ENCODE measurements at places on chromosomes 4 and X.

- DNase-seq, result no peak
Observed at GRCh38 chr4:88396681-88397080, 18.0 kb downstream of the HERC6 start.

GRCh38 chrX:63503541-63503940, 152.4 kb upstream of the SPIN4 start:
- DNase-seq, result no peak

GRCh38 chr4:155025762-155026457, 182.5 kb upstream of the NPY2R start:
- DNase-seq, result no peak

- no peak for DNase-seq
Observed at GRCh38 chr4:122900314-122900713, 22.1 kb downstream of the NUDT6 start.

- no peak for DNase-seq
Observed at GRCh38 chrX:132900633-132901293, 57.7 kb downstream of the HS6ST2 start.

GRCh38 chr4:184479516-184479950, 5.2 kb upstream of the IRF2 start:
- DNase-seq, result no peak

- DNase-seq, result no peak
Observed at GRCh38 chr4:80286451-80286850, 20.0 kb downstream of the FGF5 start.

GRCh38 chr4:169439244-169439643, 168.5 kb upstream of the SH3RF1 start:
- no peak for DNase-seq

- no peak for DNase-seq
Observed at GRCh38 chrX:118350221-118350620, 4.3 kb downstream of the WDR44 start.

- DNase-seq, result peak; percentile 13
Observed at GRCh38 chr4:99405433-99406115, 29.6 kb downstream of the ADH7 start.

DNA sequence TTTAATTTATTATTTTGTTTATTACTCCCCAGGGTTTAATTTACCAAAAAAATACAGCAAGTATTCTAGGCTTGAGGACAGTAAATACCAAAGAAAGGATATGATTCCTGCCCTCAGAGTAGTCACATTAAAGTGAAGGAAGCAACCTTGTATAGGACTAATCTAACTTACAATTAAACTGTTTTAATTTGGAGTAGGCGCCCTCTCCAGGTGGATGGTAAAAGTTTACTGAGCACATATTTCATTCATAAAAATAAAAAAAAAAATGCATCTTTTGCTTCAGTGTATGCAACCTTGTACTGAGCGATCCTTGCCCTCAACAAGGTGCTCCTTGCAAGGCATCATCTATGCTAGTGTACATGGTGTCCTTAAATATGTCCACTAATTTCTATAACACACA, 72.0 kb upstream of the MAGEB16 start:
- DNase-seq, result no peak

- no peak for DNase-seq
Observed at GRCh38 chr4:184030036-184030435, 124.9 kb downstream of the STOX2 start.

Measured in activated T-helper 1 cell treated with anti-CD3 and anti-CD28 coated beads, Interleukin-2, amount 50 U/mL, for 16 hours (primary cell).